ENCODE measurements at places on chromosomes 7 and 10.

GRCh38 chr10:76117949-76118348, 686.5 kb downstream of the LRMDA start:
- DNase-seq = peak; percentile 48

- no peak for DNase-seq
These were observed 5.8 kb downstream of the TAF5 start for GRCh38 chr10:103373544-103373943.

DNA sequence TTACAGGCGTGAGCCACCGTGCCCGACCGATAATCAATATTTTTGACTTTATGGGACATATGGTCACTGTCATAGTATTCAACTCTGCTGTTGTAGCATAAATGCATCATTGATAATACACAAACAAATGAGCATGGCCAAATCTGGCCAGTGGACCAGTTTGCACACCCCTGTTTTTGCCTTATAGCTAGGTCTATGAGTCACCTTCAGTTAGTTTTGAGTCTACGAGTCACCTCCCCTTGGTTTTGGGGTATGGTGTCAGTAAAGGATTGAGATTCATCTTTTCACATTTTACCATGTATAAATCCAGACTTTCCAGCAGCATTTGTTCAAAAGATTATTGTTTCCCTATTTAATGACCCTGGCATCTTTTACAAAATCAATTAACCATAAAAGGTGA, 362.5 kb upstream of the NRP1 start:
- DNase-seq = no peak

DNA sequence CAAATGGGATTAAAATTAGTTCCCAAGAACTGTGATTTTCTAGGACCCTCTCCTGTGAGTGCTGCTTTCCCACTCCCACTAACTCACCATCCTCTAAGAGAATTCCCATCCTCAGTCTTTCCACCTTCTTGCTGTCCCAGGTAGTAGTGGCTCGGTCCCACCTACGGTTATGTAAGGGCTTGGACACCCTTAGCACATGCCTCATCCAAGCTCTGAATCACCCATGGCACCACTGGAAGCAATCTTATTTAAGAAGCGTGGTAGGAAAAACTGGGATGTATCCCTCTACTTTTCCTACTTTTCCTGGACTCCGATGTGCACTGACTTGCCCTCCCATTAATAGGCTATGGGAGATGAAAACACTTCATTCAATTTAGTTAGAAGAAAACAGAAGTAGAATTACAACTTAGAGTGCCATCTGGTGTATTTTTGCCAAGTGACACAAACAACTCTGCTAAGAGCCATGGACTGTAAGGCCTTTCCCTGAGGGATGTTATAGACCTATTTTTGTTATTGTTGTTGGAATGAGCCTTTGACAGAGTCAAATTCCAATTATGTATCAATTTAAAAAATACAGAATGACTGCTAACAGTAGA, 13.7 kb upstream of the ANKRD22 start:
- no peak for DNase-seq

- no peak for DNase-seq
These were observed 79.2 kb downstream of the CAMK1D start for GRCh38 chr10:12428447-12429135.

- no peak for DNase-seq
These were observed 427.4 kb downstream of the SH2D4B start for GRCh38 chr10:80964955-80965614.

DNA sequence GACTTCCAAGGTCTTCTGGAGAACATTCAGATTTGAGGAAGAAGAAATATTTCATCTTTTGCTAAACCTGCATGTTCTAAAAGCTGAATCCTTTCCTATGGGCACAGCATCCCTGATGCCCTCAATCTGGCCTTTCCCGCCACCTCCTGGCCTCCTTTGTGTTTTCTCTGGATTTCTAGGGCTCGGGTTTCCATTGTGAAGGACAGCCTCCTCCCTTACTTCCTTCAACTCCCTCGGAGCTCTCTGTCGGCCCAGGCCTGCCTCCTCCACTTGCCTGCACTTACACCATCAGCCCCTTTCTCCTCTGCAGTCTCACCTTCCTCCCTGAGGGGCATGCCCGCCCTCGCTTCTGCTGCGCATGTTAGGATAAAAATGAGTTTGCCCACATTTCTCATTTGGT, 75.4 kb downstream of the WIPF3 start:
- no peak for DNase-seq

GRCh38 chr7:30027065-30027456, 559 bp upstream of the FKBP14 start:
- DNase-seq = peak; percentile 72

DNA sequence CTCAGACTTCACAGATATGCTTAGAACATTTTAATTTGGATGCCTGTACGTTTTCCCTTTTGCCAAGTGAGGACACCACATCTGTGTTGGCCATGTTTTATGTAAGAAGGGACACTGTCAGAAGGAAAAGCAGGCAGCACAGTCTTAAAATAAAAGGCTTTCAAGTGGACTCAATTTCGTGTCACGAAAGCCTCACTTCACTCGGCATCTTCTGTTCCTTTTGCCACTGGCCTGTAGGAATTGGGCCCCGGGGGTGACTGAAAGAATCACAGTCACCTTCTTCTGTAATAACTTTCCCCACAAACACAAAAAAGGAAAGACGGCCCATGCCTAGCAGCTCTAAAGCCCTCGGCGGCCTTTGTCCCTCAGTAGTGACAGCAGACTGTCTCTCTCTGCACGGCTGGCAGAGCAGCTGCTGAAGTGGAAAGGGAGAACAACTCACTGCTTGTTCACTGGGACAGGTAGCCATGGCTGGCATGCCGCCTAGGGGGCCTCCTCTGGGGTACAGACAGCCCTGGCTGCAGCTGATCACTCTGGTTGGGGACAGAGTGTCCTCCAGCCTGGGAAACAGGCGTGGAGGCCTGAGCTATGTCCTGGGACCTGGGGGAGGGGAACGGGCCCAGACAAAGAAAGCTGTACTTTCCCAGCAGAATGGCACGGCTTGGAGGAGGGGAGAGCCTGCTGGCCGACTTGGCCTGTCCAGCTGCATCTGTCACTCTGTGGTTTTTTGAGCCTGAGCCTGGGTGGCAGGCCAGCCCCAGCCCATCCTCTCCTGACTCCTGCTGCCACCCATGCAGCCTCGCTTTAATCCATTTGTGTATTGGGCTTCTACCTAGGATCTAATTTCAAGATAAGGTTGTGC, 4.4 kb downstream of the RASSF4 start:
- DNase-seq = no peak

DNA sequence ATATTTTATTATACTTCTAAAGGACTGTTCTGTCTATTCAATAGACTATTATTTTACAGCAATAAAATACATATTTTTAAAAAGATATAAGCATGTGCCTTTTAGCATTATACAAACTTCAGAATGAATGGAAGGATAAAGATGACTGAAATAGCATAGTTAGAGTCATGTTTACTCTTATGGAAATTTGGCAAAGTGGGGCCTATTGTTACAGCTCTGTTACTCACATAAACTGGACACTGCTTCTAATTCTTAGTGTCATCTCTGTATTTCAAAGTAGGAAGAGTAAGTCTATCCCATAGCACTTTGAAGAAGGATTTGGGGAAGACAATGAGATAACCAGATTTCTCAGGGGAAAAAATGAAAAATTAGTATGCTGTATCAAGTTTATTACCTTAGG, 168.2 kb downstream of the SKAP2 start:
- no peak for DNase-seq

- DNase-seq = no peak
These were observed 431.4 kb downstream of the SDK1 start for GRCh38 chr7:3732395-3733005.

DNA sequence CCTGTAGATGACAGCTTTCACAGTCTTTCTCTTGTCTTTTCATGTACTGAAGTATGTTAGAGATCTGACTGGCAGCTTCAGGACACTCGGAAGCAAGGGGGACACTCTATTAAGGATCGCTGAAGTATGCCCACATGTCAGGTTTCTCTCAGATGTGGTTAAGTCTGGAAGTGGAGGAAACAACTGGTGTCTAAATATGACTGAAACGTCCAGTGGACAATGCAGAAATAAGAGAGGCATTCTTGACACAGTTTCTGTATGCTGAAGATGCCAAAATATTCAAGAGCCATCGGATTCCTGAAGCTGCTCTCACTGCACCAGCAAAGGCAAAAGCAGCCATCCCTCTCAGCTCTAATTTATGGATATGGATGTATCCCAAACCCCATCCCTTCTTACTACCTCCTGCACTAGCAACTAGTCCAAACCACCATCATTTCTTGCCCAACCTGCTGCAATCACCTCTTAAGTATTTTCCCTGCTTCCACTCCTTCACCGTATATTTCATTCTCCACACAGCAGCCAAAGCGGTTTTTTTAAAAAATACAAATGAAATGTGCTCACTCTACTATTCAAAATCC, 113.4 kb downstream of the REEP3 start:
- no peak for DNase-seq

GRCh38 chr7:79761876-79762429, 308.5 kb upstream of the MAGI2 start:
- DNase-seq = no peak

DNA sequence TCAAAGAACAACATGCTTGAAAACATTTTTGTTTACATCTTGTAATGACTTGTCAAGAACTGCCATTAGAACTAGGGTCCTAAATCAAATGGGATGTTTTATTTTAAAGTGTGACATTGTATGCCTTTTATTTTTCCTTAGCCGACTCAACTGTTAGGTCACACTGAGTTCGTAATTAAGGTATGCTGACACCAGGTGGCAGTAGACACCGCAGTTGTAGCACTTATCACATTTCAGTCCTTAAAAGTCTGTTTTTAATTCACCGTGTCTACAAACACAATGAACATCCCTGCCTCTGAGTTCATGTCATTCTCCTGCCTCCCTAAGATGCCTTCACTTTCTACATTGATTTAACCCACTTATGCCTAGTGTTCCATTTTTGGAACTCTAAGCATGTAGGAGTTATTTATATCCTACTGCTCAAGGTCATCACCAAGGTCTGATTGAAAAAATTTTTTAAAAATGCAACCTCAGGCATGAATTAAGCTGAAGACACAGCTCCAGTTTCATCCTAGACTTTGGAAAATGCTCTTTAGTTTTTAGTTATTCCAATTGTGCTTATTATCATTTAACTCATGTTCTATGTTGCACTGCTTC, 186.1 kb downstream of the BMPER start:
- peak; percentile 56 for DNase-seq

DNA sequence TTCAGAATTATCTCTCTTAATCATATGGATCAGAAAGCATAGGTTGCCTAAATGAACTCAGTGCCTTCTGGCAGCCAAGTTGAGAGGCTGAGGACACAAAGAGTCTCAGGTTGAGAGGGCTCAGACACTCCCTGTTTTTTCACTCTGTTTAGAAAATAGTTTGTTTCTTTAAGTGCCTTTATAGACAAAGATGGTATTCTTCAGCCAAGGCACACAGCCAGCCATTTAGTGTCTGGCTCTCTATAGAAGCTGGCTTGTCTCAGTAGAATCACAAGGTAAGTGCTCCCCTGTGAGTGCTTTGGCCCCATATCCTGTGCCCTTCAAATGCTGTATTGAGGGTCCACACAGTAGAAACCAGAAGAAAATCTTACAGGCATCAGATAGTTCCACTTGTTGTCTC, 3.6 kb downstream of the GPR158 start:
- no peak for DNase-seq

DNA sequence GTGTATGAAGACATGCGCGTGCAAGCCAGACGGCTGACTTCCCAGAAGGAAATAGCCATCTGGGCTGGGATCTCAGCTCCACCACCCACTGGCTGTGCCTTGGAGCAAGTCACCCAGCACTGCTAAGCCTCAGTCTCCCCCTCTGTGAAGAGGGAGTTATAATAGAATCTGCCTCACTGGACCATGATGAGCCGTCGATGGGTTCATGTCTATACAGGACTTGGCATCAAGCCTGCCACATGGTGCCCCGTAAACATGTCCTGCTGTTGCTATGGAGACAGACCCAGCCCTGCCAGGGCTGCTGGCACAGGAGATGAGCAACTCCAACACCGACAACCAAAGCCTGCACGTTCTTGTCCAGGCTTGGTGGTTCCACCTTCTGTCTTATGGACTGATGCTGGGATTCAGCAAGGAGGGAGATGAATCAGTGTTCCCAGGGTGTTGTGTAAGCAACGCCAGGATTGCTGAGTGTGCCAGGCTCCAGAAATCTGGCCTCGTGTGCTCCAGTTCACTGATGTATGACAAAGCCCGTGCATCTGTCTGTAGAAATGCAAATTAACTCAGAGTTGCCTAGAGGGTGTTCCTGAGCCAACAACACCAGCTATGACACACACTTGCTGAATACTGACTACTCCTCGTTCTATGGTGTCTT, 5.6 kb downstream of the GPR15LG start:
- DNase-seq = no peak

- peak; percentile 16 for DNase-seq
These were observed 80.6 kb upstream of the GATAD1 start for GRCh38 chr7:92366730-92367129.

DNA sequence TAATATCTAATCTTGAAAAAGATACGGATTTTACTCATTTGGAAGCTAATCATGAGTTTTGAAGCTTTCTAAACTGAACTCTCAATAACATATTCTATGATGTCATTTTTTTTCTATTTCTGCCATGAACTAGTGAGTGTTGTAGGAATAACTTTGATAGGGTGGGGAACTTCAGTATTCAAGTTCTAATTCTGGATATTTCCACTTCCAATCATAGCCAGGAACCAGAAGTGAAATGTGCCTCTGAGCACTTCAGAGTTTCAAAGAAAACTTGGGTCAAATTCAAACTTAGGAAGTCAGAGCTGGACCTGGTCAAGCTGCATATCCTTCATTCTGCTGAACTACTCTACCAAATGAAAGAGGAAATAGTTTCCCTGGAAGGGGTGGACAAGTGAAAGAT, 847 bp downstream of the AGMO start:
- DNase-seq = no peak

DNA sequence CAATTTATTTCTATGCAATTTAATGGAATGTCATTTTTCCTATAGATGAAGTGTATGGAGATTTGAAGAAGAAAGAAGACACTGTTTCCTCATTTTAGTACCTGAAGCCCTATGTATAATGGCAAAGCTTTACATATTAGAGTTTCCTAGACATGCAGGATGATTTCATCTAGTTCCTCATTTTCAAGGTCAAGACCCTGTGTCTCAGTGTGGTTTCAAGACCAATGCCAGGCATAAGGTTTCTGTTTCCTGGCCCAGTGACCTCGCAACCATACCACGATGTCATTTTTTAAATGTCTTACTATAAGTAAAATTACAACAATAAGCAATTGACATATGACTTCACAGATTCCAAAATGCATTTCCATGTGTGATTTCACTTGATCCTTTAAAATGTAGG, 336.5 kb upstream of the PRKCQ start:
- DNase-seq = no peak

DNA sequence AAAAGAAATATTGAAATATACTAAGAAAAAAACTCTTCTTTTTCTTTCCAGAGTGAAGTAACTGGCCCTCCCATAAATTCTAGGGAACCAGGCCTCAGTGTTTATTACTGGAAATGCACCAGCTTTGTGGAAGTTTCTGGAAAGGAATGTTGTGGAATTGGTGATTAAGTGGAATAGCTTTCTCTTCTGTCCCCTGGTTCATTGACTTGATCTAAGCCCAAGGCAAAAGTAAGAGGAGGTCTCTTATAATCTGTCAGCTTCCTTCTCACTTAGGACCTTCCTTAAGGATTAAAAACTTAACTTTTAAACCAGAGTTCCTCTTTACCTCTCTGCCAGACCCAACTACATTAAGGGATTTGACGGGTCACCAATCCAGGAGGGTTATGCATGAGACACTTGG, 266.2 kb downstream of the SLC25A13 start:
- DNase-seq = no peak
